ENCODE measurements at places on chromosomes 12 and 14. TPM values are rescaled to one million over a fixed set of nuclear protein-coding genes. Genes with fewer than 3 reads are reported as not detected.

Gene TSPAN31
- 12.9 TPM for total RNA-seq

Gene GPR135
- total RNA-seq: 1.8 TPM

Gene GATC
- total RNA-seq: 25.4 TPM

Gene KRT77
- total RNA-seq: not detected

Gene WSCD2
- total RNA-seq: not detected

Gene SLC4A8
- 11.4 TPM for total RNA-seq

Gene OR6J1
- total RNA-seq: not detected

Gene VSIG10
- 8.2 TPM for total RNA-seq

Gene ZNF891
- total RNA-seq: 1.9 TPM

Gene GPR137C
- 1.7 TPM for total RNA-seq

Gene TC2N
- total RNA-seq: 119 TPM

Gene CLEC6A
- not detected for total RNA-seq

Gene ZBTB42
- 5.3 TPM for total RNA-seq

Gene DUSP6
- 119 TPM for total RNA-seq

Gene INTS13
- 58.3 TPM for total RNA-seq

Gene STAC3
- 9.9 TPM for total RNA-seq

Gene IFT81
- total RNA-seq: 2.1 TPM

Gene ADGRD1
- not detected for total RNA-seq

Gene ST8SIA1
- 0.29 TPM for total RNA-seq

Gene ANKLE2
- total RNA-seq: 101 TPM

Gene DDN
- 0.42 TPM for total RNA-seq

Gene DBX2
- total RNA-seq: not detected

Gene MGST1
- not detected for total RNA-seq

Gene ZFHX2
- 1.5 TPM for total RNA-seq

Gene TMPRSS12
- not detected for total RNA-seq

Gene LTBP2
- total RNA-seq: 0.29 TPM

Gene PPP4R4
- 0.16 TPM for total RNA-seq

Gene PTGDR
- 1.0 TPM for total RNA-seq

Gene TMEM119
- total RNA-seq: not detected

Gene SPIC
- not detected for total RNA-seq

Gene RBMS2
- 5.5 TPM for total RNA-seq
